ENCODE measurements at places on chromosomes 2 and 18.
A peak's percentile ranks its signal among the peaks of the same experiment; 100 is the strongest.

DNA sequence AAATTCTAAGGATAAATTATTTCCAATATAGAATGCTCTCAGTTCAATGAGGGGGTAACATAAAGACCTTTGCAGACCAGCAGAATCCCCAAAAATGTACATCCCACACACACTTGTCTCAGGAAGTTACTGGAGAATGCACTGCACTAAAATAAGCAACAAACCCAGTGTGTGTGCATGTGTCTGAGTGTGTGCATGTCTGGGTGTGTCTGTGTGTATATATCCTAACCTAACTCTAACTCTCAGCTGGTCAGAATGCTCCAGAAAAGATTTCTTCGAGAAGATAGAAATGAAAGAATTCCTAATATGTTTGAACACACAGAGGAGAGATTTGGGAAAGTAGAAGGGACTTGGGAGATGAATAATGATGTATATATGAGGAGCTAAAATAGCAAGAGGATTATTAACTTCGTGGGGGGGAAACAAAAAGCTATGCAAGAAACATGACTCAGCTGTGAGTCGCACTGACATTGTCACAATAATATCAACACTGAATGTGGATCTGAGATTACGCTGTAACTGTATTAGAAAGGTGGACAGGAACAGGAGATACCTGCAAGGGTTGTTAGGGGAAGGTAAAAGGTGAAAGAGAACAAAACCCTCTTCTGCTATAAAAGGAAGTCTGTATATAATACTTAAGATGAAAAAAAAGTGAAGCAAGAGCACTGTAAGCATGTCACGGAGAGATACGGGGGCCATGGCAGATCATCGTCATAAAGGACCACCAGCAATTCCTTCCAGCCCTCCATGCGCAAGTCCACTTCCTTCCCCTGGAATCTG, 11.1 kb downstream of the COLEC12 start:
- DNase-seq = no peak

- no peak for DNase-seq
Observed at GRCh38 chr2:43228756-43229659, 2.6 kb upstream of the ZFP36L2 start.

DNA sequence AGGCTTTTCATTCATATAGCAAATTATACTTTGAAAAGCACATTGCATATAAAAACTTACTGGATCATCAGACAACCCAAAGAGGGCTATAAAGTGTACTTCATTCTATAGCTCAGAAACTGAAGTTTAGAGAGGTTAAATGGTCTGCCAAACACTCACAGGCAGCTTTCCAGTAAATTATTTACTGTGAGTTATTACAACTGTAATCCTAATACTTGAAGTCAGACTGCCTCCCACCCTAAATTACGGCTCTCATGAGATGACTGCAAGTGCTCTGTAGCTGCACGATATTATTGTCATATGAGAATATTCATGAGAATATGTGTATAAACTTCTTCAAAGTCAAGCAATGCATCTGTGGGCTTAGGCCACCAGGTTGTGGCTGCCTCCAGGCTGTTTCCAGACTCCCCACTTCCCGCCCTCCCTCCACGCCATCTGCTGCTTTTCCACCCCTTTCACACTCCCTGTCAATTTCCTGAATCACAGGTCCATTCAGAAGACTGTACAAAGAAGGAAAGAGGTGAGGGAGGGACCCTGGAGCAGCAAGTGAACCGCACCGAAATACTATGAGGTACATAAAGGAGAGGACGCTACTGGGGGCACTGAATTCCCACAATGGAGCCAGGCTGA, 111.1 kb upstream of the SPOPL start:
- DNase-seq = no peak

- peak; percentile 53 for DNase-seq
Observed at GRCh38 chr18:54261894-54262293, 7.4 kb upstream of the POLI start.

GRCh38 chr2:218780851-218781690, 876 bp upstream of the CYP27A1 start:
- DNase-seq = no peak

- no peak for DNase-seq
Observed at GRCh38 chr2:240114233-240114632, 21.9 kb downstream of the COPS9 start.

GRCh38 chr2:158394453-158394852, 62.1 kb downstream of the CCDC148 start:
- no peak for DNase-seq

- DNase-seq = no peak
Observed at GRCh38 chr18:13471971-13472628, 253.5 kb downstream of the LDLRAD4 start.

DNA sequence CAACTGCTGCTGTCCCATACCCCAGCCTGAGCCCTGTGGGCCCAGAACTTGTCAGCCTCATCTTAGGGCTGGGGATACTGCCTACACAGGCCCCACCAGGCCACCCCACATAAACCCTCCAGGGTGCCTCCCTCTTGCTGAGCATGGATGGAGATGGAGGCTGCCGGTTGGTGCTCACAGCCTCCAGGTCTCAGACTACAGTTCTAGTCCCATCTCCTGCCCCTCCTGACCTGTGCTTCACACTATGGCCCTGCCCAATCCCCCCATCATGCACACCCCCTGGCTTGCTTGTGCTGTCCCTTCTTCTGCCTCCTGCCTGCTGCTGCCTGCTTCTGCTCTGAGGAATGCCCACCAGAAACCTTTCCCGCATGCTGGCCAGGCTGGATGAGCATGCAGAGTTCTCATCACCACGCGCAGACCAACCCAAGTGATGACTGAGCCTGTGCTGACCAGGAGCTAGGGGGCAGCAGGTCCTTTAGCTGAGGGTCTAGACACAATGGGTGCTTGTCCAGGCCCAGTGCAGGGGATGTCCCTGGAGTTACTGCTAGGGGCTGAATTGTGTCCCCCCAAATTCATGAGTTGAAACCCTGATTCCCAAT, 138.4 kb upstream of the HS6ST1 start:
- no peak for DNase-seq

DNA sequence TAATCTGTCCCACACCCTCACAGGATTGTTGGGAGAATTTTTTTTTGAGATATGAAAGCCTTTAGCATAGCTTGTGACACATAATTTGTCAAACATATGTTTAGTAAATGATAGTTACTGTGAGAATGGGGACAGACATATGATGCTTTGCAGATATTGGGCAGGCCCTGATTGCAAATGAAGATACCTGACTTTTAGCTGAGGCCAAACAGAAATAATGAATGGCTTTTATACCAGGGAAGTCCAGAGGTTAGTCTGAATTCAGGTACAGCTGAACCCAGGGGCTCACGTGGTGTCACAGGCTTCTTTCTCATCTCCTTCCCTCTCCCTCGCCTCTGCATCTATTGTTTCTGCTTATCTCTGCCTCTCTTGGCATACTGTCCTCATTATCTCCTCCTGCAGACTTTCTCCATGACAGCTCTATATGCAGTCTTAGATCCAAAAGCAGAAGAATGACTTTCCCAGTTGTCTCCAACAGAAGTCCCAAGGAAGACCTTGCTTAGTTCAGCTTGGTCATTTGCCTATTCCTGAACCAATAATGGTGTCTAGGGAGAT, 4.9 kb upstream of the WNT10A start:
- DNase-seq = no peak

GRCh38 chr2:75458201-75458600, 102.5 kb downstream of the EVA1A start:
- DNase-seq = no peak

DNA sequence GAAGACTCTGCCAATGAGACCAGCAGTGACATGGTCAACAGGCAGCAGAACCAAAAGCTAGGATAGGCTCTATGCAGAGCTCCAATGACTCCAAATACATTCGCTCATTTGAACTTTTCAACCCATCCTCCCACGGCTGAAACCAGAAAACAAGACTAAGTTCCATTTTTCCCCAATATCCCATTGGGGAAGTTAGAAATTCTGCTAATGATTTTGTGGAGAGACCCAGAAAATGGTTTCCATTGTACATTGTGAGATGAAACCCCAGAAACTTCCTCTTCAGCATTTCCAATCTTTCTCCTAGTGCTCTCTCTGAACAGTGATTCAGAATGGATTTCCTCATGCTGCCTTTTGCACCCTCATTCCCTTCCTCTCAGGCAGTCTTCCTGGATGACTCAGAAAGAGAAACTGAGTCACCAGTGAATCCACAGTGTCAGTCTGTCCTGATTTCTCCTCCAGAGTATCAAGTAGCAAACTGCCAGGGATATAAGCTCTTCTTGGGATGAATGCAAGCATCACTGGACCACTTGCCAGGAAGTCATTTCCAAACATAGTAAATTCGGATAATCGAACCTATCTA, 467.7 kb upstream of the ID2 start:
- no peak for DNase-seq

GRCh38 chr2:223460209-223460608, 142.0 kb downstream of the SCG2 start:
- DNase-seq = no peak

- no peak for DNase-seq
Observed at GRCh38 chr2:43008388-43008787, 216.0 kb upstream of the HAAO start.

DNA sequence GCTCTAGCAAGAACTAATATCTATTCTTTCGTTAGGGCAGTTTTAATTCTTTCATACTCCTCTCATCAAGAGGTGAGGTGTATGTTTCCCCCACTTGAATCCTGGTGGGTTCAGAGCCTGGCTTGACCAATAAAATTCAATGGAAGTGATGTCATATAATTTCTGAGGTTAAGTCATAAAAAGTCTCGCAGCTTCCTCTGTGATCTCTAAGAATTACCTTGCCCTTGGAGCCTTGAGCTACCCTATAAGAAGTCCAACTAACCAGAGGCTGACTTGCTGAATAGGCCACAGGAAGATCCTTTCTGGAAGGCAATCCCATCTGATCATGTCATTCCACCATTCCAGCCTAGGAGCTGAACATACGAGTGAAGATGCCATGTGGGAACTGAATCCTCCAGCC, 26.1 kb upstream of the INO80D start:
- DNase-seq = no peak

DNA sequence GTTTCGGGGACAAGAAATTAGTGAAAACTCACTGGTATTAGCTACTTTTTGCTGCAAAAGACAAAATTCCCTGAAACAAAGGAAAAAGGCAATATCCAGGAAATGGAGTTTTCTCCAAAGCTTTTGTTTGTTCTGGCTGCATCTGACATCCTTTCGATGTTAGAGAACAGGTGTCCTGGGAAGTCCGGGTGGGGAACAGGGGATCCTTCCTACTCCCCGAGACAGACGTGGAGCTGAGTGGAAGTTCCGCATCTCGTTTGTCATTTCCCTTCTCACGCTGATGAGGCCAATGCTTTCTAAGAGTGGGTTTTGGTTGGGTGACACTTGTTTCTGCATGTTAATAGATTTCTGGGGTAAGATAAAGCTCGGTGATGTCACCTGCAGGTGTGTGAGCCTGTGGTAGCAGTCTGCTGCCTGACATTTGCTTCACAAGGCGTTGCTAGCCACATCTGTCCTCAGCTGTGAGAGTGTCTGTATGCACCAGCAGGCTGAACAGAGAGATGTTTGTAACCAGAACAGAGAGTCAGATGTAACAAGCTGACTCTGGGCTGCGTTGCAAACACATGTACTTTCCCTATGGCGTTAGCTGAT, 125.9 kb downstream of the ACOXL start:
- DNase-seq = peak; percentile 72

DNA sequence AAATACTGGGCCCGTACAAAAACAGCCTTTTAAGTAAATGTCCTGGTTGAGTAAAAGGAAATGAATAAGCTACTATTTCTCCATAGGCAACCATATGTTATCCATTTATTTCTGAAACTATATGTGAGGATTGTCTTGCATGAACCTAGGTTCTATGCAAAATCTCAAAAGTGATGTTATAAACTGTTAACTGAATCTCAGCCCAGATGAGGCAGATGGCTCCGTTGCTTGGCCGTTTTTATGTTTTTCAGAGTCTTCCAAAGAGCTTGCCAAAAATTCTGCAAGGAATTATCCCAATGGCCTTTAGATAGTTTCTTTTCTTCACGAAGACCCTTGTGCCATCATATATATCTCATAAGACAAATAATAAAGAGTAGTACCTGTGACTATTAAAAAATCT, 1669.5 kb upstream of the DDX18 start:
- DNase-seq = no peak

DNA sequence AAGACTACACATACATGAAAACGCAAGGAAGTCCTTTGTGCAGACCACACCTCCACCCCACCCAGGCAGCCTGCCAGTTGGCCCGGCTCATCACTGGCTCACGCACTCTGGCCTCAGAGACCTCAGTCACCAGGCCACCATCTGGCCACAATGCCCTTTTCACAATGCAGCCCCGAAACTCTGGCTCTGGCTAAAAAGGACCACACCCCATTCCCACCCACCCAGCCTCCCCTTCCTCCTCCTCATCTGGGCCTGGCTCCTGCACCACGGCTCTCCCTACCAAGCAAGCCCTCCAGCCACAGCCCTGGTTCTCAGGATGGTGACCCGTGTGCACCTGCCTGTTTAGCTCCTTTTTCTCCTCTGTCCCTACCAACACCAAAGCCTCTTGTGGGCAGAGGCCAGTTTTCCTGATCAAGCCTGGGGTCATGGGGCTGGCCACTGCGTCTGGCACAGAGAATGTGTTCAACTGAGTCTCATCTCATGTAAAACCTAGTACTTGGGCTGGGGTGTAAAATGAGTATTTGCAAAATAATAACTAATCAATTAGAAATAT, 7.4 kb downstream of the HDAC4 start:
- no peak for DNase-seq

DNA sequence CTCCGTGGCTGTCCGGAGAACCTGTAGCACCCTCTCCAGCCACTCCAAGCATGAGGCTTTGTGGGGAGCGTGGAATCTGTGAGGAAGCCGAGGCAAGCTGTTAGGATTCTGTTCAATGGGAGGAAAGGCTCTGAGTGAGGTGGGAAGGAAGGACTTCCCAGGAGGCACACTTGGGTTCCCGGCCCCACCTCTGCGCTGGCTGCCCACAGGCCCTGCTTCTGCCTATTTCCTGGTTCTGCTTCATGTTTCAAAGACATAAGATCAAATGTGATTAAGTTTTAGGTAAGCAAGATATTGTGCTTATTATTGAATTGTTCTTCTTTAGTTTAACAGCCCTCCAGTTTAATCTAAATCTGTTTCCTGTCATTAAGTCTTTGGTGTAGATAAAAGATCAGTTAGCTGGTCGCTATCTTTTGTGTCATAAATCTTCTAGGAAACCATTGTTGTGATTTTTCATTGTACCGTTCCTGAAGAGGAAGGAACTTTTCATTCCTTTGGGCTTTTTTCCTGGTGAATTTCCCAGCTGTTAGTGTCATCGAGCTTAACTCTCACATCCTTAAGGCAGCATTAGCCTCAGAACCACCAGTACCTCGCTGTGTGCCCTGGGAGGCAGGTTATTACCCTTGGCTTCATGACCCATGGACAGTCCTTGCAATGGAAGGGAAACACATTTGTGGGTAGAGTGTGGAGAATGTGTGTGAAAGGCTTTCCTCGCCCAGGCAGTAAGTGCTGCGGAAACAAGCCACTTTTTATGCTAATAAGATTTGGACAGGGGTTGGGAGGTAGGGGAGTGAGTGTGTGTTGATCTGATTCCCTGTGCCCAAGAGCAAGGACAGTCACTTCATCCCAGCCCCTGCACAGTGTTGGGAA, 61.9 kb upstream of the ALPP start:
- no peak for DNase-seq

GRCh38 chr2:37389989-37390765, 45.7 kb downstream of the QPCT start:
- peak; percentile 78 for DNase-seq

Data from stimulated activated CD4-positive, alpha-beta T cell treated with anti-CD3 and anti-CD28 coated beads, Interleukin-4, amount 100 ng/mL, for 4 hours (primary cell).